ENCODE measurements at places on chromosomes 4 and X.

DNA sequence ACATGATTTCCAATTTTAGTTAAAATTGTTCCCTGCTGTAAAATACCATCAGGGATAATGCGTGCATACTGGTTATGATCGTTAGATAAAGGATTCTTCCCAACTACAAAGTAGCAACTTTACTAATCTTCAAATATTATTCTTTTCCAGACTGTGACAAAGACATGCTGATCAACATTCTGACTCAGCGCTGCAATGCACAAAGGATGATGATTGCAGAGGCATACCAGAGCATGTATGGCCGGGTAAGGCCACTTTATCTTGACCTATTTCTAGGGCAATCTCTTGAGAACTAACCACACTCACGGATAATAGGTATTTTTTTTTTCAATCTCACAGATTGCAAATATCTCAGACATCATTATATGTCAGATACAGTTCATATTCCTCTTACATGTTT, 47.0 kb downstream of the ANXA10 start:
- no peak for DNase-seq

- no peak for DNase-seq
Observed at GRCh38 chr4:77845400-77845799, 17.2 kb upstream of the MRPL1 start.

DNA sequence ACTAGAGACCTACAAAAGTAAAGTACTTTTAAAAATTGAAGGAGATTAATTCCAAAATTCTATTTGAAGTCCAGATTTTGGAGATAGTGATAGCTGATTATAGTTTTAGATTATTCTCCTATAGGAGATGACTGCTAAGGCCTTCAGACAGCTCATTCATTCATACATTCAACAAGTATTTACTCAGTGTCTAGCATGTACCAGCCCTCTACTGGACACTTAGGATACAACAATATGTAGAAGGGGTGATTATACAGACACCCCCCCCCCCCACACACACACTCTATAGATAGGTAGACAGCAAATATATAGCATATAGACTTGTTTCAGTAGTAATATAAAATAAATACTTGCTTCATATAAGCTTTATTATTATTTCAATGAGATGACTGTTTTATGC, 60.4 kb upstream of the TAF9B start:
- peak; percentile 8 for DNase-seq

- DNase-seq = no peak
Observed at GRCh38 chrX:32397562-32398216, 813.7 kb downstream of the DMD start.

DNA sequence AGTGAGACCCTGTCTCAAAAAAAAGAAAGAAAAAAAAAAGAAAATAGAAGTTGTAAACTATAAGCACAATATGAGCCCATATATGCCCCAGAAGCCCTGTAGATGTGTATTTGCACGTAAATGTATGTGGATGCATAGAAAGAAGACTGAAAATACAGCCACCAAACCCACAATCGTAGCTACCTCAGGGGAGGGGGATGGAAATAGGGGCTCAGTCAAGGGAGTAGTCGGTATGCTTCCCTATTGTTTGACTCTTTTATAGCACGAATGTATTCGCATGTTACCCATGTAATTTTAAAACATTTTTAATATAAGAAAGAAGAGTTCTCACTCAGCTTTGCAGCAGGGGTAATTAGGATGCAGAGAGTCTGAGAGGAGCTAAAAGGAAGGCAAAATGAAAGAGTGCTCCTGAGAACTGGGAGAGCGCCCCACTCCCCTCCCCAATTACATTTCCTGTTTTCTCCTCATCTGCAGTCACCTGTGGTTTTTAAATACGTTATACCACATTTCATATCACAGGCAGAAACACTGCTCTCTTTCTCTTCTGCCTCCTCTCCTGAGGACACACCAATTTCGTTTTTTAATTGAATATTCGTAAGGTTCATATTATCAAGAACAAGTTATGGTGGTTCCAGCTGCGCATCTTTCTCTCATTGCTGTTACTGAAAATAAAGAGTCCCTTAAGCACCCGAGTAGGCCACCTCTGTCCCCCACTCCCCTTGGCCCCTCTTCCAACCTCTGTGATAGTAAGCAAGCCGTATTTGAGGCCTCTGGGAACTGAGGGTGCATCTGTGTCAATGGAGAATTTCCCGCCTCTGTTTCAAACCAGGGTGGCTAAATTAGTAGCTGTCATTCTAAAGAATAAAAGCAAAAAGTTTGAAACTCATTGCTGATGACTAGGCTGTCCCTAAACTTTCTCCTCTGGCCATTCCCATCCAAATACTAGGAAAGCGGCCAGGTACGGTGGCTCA, 10.7 kb downstream of the SEPTIN6 start:
- DNase-seq = no peak

DNA sequence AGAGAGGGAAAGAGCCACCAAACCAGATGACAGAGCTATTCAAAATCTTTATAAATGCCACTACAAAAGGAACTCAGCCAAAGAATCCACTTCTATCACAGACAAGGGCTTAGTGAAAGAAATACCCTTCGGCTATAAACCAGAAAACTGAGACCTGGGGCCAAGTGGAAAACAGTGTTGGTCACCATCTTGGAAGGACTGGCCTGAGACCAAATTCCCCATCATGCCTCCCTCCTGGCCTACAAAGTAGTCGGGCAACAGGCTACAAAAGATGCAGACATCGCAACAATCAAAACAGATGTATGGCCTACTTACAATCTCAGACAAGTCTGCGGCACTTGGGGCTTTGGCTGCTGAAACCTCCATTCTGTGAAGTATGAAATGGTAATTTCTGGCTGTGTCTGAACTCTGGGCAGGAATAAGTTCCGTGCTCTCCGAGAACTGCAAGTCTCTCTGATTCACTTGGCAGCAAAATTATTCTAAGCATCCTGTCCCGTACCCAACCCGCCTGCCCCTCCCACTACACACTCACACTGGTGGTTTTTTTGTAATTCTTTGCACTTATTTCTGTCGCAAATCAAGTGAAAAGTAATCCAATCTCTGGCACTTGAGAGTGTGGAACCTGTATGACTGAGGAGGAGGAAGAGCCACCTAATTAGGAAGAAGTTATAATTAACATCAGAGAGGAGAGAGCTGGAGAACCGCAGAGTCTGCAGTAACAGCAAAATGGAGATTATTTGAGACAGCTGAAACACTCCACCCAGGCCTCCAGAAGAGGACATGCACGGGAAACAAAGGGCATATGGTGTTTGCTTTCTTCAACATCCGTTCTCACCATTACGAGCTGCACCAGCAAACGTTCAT, 87.8 kb downstream of the SH3KBP1 start:
- peak; percentile 67 for DNase-seq

GRCh38 chr4:54277691-54278090, 48.6 kb downstream of the PDGFRA start:
- DNase-seq = no peak

GRCh38 chrX:12917753-12918152, 11.3 kb downstream of the TLR8 start:
- DNase-seq = no peak

DNA sequence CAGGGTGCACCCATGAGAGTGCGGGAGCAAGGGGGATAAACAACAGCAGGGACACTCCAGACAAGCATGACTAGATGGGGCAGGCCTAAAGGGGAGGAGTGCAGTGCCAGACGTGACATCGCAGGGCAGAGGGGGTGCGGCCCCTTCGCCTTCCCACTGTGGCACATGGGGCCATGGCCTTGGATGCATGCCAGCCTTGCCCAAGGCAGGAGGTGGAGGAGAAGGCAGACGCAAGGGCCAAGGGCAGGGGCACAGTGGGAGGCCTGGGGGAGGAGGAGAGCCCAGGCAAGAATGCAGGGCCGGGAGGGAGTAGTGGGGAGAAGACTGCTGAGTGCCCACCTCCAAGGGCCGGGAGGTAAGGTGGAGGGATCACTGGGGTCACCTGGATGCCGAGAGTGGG, 21.6 kb downstream of the PNMA6E start:
- DNase-seq = no peak

GRCh38 chr4:155497306-155497705, 120.5 kb upstream of the MAP9 start:
- DNase-seq = no peak

DNA sequence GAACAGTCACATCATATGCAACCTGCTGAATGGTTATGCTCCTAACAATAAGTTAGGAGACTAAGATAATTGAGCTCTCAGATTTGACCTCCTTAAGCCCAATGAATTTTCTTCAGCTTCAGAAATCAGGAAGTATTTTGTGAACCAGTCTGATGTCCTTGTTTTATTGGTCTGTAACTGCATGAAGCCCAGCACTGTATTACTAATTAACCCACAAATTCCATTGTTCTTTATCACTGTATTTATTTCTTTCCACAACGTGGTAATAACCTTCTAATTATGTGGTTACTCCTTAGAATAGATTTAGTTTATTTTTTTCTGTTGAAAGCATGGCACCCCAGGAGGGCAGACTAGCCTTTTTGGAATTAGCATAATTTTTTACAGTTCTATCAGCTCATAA, 3.9 kb upstream of the MFAP3L start:
- DNase-seq = no peak

GRCh38 chr4:177220376-177220775, 89.3 kb upstream of the NEIL3 start:
- no peak for DNase-seq

- DNase-seq = no peak
Observed at GRCh38 chrX:16993791-16994318, 47.4 kb downstream of the REPS2 start.

GRCh38 chr4:142485452-142485851, 360.6 kb downstream of the INPP4B start:
- no peak for DNase-seq

- no peak for DNase-seq
Observed at GRCh38 chrX:53442322-53442631, 8.1 kb upstream of the HSD17B10 start.

GRCh38 chr4:11650801-11651596, 222.3 kb upstream of the HS3ST1 start:
- no peak for DNase-seq

DNA sequence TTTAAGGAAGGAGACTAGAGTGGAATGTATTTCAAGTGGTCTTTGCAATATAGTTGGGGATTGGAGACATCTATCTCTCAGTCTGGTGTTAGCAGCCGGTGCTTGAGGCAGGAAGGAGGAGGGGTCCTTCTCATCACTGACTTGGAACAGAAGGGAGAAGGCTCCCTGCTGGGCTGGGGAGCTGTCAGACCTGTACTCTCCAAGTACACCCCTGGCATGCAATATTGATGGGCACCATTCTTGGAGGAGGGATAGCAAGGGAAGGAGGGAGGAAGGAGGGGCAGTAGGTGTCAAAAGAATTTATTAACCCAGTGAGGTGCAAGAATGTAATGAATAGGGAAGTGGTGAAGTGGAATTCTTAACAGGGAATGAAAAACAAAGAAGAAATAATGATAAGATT, 338.8 kb downstream of the UNC5C start:
- DNase-seq = no peak

- DNase-seq = no peak
Observed at GRCh38 chr4:86359944-86360478, at the start of gene MAPK10. TSS of gene MAPK10 (minus strand) at chr4:86360053.

DNA sequence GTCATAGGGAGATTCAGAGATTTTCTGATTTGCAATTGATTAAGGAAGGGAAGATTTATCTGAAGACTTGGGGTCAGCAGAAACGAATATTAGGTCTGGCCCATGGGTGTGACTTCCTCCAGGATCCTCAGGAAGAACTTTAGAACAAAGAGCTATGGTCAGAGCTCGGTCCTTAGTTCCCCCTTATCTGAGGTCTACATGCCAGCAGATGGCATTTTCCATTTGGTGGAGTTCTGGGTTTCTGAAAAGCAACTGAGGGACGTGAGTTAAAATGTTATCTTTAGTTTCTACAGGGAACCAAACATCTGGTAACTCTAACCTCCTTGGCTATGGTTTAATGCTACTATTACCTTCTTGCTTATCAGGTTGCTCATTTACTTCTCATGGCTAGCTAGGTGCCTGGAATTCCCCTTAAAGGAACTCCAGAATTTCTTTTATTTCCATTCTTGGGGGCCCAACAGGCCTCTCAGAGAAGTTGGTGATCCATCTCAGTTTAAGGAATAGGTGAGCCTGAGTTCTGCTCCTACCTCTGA, 40.7 kb downstream of the KLF3 start:
- no peak for DNase-seq

DNA sequence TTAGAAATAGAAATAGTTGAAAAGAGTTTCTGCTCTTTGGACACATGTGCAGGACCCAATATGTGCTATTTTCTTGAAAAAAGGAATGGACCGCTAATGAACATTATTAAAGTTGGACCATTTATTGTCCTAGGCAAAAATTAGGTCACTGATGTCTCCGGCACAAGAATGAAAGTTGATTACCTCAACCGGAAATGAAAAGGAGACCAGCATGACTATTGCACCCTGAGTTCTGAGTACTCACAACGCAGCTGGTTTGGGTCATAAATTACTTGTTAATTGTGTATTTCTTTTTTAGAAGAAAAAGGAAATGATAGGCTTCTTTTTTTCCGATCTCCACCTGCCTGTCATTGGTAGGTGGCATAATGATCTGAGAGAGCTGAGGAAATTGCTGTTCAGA, 232.7 kb downstream of the ARHGAP24 start:
- DNase-seq = no peak

- no peak for DNase-seq
Observed at GRCh38 chrX:135927897-135928296, 34.4 kb downstream of the SAGE1 start.

DNA sequence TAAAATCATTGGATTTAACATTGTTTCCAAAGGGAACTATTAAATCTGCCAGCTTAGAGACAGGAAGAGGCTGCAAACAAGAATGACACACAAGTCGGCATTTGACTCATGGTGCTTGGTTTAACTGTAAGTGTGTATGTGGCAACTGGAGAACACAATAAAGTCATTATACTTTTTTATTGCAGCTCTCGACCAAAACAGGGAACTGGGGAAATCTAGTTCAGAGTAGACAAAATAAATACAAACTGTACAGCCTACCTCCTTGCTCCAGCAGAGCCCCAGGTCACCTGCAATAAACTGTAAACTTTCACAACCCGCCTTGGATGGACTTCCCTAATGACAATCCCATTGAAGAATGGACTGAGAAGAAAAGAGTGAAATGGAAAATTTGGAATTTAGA, 24.0 kb downstream of the NPY5R start:
- DNase-seq = no peak

DNA sequence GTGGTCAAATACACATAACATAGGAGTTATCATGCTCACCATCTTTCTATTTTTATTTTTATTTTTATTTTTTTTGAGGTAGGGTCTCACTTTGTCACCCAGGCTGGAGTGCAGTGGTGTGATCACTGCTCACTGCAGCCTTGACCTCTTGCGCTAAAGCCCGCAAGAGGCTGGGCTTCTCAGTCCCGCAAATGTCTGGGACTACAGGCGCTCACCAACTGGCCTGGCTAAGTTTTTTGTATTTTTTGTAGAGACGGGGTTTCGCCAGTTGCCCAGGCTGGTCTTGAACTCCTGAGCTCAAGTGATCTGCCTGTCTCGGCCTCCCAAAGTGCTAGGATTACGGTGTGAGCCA, 295 bp upstream of the TLR10 start:
- DNase-seq = no peak

Data from DMS 273 treated with DMSO at 0.1 percent for 48 hours (cell line).